ENCODE measurements at places on chromosomes 4 and X.

DNA sequence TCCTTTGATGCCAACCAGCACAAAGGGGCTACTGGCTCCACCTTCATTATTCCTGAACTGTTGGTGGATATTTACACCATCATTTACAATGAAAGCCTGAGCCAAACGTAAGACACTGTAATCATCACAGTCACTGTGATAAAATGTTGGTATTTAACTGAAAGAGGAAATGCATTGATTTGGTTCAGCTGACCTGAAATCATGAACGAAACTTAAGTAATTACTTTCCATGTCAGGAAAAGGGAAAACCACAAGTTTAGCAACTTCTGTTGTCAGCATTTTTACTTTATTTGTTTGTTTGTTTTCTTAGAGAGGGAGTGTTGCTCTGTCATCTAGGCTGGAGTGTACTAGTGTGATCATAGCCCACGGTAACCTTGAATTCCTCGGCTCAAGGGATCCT lies 247.8 kb upstream of the FAM47A start:
- DNase-seq, result no peak

GRCh38 chr4:76053730-76054129 lies 17.9 kb upstream of the CXCL11 start:
- DNase-seq, result no peak

- no peak for DNase-seq
Measured at GRCh38 chr4:78770091-78770642, 6.0 kb upstream of the BMP2K start.

DNA sequence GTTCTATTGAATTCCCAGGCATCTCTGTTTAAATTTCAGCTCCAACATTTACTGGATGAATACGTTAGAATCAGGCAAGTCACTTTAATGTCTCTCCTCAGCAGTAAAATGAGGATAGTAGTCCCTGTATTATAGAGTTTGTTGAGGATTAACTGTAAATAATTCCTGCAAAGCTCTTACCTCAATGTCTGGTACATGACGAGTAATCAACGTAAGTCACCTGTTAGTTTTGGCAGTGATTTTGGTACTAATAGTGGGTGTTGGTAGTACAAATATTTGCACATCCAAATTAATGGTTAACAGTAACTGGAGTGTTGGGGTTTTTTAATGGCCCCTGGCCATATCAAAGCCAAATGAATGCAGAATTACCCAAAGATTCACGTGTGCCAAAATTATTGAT lies 189.8 kb upstream of the GALNT7 start:
- DNase-seq, result no peak

- no peak for DNase-seq
Measured at GRCh38 chr4:23828779-23829178, 61.1 kb downstream of the PPARGC1A start.

DNA sequence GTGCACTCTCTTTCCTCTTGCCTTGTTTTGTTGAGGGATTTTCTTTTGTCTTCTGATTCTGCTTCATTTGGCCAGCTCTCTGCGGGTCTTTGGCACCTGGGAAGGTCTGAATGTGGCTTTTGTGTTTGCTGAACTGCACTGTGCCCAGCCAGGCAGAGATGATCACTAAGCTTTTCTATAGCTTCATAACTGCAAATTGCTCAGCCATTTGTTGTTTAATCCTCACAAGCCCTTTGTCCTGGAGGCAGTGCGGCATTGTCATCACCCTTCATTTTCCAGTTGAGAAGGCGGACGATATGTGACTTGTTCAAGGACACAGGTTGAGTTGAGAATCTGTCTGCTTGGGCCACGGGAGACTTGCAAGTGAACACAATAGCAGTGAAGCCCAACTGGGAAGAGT lies 46.0 kb upstream of the SFRP2 start:
- no peak for DNase-seq

Data from T-helper 9 cell (primary cell).